ENCODE measurements at places on chromosomes 13 and 19.

GRCh38 chr13:113656831-113657671 is 947 bp downstream of the ATP4B start:
- DNase-seq: no peak

DNA sequence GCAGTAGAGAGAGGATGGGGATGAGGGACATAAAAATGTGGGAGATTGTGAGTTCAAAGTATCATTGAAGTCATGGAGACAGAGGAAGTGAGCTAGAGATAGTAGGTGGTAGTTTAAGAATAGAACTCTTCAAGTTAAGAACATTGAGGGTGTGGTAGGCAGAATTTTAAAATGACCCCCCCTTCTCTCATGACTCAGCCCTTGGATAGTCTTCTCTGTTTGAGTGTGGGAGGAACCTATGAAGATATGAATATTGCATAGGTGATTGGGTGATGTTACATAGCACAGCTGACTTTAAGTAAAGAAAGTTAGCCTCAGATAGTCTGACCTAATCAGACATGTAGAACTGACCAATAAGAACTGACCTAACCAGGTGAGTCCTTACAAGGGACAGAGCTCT is 418.6 kb downstream of the FOXO1 start:
- DNase-seq: no peak

DNA sequence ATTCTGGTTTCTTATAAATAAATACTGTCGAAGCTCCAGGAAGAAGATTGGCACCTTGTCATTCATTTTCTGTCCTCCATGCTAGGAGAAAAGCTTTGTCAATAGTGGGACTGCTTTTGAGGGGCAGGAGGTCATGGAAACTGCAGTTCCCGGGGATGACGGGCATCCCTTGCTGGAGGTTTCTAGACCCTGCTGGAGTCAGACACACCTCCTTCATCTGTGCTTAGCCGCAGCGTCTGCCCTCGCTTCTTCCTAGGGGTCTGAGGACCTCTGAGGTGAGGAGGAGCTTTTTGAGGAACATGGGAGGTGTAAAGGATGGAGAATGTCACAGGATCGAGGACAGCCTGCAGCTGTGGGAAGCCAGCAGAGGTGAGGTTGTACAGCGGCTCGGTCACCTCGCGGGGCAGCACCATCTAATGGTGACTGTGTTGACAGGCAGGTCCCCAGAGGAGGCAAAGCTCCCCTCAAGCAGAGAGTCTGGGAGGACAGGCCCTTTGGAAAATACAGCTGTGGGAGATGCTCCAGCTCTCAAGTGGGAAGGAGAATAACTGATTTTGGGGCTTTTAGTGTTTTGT is 172.7 kb upstream of the RNF113B start:
- DNase-seq: no peak

DNA sequence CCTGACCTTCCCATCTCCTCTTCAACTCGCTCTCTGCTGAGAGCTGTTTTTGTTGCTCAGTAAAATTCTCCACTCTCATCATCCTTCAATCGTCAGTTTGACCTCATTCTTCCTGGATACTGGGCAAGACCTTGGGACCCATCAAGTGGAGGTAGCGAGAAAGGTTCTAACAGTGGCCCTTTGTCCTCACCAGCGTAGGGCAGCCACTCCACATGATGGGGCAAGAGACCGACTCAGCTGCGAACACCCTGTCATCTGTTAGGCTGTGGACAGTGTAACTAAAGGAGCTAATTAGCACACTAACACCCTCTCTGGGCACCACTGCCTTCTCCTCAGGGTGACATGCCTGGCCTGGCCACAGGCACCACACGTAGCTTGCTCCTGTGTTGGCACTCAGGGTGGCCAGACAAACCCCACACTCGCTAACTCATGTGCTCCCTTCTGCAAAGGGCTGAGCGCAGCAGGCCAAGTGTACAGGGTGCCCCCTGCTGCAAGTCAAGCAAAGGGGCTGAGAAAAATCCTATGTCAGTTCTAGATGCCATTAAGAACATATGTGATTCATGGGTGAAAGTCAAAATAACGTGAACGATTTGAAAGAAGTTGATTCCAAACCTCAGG is 1216.0 kb downstream of the SLITRK5 start:
- no peak for DNase-seq
